ENCODE measurements at places on chromosomes 2 and 18.

- no peak for DNase-seq
These were observed 118.6 kb upstream of the ATP8B1 start for GRCh38 chr18:57921708-57922107.

GRCh38 chr2:204161886-204162285 is 225.3 kb downstream of the ICOS start:
- no peak for DNase-seq

DNA sequence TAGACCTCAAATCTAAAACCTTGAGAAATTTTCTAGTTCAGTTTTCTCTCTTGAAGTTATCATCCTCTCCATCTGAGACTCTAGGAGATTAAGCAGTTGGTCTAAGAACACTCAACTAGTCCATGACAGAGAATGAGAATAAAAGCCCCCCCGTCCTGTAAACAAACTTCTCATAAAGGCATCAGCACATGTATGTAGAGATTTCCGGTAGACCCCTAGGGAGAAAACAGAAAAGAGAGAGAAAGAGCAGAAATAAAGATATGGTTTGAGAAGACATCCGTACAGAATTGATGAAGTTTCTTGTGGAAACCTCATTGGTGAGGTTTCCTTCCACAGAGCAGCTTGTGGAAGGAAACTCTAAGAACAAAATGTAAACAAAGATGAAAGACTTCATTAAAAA is 3.2 kb upstream of the GPR155 start:
- no peak for DNase-seq

DNA sequence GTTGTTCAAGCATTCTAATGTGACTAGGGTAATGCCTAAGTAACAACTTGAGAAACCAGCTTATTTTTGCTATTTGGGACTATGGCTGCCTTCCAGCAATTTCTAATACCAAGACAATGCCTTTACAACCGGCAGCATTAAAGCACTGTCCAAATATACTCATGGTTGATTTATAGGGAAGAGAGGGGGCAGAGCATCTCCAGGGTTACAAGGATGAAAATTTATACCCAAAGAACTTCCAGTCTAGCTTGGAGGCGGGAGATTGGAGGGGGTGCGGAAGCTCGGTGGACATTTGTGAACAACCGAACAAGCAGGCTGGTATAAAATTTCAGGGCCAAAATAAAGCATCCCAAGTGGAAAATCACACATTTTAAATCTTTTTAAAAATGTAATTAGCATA is 294.9 kb upstream of the STON1 start:
- DNase-seq: no peak

DNA sequence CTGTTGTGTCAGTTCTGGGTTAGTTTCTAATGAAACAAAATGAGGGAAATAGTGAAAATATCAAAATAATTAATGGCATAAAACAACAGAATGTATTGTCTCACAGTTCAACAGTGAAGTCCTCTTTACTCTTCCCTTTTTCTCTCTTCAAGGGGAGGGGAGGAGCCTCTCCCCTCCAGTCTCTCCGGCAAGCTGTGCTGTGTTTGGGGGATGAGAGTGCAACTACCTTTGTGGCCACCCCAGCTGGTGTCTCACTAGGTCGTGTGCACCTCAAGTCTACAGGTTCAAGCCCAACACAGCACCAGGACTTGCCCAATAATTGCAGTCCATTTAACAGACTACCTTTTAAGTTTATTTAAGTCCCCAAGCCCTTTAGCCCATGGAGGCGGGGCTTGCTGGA is 271.7 kb upstream of the DOK6 start:
- no peak for DNase-seq

Measured in activated naive CD4-positive, alpha-beta T cell treated with Interleukin-2 at 50 U/mL for 16 hours (primary cell).